ENCODE measurements at places on chromosomes 2 and 18.

DNA sequence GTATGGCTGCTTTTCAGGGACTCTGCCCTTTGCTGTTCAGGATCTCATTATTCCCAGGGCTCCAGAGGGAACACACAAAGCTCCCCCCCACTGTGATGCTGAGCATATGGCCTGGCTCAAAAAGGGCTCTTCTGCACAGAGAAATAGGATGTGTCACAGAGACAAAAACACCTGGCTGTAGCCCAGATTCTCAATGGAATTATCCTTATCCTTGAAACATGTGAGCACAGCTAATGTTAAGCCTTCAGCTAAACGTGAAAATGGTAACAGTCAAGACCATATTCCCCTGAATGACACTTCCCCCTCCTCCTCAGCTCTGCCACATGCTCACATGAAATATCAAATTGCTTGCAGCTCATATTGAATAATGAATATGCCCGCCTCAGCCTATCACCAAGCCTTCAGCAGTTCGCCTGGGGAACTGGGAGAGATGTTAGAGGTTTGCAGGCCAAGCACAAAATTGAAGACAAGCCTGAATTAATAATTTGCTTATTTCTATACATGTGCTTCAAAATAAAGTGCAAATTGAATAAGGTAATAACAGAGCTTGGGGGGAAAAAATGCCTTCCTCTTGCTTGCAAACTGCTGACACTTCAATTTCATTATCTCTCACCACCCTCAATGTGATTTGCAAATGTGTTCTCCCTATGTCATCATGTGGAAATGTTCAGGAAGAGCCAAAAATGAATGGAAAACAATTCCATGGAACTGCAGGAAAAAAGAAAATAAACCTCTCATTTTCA, 181.0 kb upstream of the HNRNPA3 start:
- DNase-seq: no peak

- DNase-seq: no peak
These were observed 685.2 kb downstream of the DCC start for GRCh38 chr18:53025247-53025646.

DNA sequence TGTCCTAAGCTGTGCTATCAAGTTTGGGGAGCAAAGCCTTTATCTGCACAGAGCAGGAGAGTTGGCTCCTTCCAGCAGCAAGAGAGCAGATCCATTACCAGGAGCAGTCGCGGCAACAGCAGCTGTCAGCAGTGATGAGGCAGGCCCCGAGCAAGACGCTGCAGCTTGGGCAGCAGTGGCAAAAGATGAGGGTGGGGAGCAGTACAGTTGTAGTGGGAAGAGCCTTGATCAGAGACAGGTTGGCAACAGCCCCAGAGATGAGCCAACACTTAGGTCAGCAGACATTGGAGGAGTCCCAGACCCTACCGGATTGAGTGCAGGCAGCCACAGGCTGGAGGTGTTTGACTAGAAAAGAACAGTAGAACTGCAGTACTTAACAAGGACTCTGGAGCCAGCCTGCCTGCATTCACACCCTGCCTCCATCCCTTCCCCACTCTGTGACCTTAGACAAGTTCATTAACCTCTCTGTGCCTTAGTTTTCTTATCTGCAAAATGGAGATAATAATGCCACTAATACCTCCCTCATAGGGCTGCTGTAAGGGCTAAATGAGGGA, 117.1 kb upstream of the SERTAD2 start:
- DNase-seq: no peak

- DNase-seq: no peak
These were observed 753.2 kb downstream of the ADCYAP1 start for GRCh38 chr18:1657876-1658275.

- no peak for DNase-seq
These were observed 80.6 kb downstream of the UXS1 start for GRCh38 chr2:106113361-106113966.

GRCh38 chr2:8334866-8335325, 347.0 kb upstream of the ID2 start:
- no peak for DNase-seq

DNA sequence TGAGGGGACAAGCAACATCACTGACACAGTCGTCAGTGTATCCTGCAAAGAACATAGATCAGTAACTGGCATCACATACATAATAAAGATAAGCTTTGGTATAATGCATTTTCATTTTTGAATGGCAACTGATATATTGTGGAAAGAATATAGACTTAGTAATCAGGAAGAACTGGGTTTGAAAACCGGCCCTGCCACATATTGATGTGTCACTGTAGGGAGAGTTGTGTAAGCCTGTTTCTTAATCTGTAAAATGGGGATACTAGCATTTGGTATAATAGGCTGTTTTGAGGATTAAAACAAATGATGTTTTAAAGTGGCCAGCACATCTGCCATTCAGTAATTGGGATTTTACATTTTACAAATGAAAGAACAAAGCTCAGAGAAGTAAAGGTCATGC, 277.8 kb upstream of the CNTNAP5 start:
- no peak for DNase-seq

GRCh38 chr2:239321596-239322415, 79.0 kb downstream of the HDAC4 start:
- DNase-seq: no peak

DNA sequence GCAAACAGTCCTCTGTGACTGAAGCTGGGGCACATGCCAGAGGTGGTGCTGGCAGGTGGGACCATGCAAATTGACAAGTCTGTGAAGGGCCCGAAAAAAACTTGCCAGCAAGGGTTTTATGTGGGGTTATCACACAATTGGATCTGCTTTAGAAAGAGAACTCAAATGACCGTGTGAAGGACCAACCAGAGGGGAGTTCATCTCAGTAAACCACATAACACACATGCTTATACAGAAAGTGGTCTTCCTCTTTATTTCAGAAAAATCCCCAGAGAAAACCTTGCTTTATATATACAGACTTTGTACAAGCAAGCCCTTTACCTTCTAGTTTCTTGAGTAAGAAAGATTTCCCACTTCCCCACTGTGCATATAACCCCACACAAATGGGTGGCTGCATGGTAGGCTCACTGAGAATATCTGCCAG, 46.7 kb downstream of the KIDINS220 start:
- no peak for DNase-seq

- DNase-seq: no peak
These were observed 922.9 kb upstream of the FSHR start for GRCh38 chr2:50077190-50077737.

- DNase-seq: no peak
These were observed 106.3 kb upstream of the ST3GAL5 start for GRCh38 chr2:85994897-85995647.

DNA sequence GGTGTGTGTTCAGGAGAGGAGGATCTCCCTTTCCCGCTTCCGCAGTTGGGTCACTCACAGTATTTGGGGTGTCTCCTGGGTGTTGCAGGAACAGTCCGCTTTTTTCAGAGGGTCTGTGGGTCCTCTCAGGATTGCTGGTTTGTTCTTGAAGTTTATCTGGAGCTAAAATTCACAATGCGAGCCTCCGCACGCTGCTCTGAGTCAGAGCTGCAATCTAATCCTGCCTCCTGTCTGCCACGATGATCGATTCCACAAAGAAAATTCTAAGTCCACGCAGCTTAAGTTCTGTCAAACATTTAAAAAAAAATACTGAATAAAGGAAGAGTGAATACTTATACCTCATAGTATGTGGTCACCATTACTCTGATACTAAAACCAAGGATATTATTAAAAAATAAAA, 76.5 kb downstream of the RAD51AP2 start:
- DNase-seq: no peak

DNA sequence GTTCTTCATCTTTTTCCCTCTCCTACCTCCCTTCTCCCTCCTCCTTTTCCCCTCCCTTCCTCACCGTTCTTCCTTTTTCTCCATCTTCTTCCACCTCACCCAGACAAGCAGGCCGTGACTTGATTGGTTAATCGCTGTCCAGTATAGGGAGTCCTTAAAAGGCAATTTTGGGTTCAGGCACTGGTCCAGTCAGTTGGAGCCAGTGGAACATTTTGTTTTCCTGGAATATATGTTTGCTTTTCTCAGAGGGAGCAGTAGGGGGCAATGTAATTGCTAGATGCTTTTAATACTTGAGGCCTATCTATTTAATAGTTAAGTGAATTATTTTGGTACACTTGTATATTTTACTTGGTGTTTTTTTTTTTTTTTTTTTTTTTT, 15.0 kb downstream of the ELAC1 start:
- DNase-seq: no peak

GRCh38 chr18:80124131-80124530, 15.1 kb downstream of the ADNP2 start:
- DNase-seq: no peak

DNA sequence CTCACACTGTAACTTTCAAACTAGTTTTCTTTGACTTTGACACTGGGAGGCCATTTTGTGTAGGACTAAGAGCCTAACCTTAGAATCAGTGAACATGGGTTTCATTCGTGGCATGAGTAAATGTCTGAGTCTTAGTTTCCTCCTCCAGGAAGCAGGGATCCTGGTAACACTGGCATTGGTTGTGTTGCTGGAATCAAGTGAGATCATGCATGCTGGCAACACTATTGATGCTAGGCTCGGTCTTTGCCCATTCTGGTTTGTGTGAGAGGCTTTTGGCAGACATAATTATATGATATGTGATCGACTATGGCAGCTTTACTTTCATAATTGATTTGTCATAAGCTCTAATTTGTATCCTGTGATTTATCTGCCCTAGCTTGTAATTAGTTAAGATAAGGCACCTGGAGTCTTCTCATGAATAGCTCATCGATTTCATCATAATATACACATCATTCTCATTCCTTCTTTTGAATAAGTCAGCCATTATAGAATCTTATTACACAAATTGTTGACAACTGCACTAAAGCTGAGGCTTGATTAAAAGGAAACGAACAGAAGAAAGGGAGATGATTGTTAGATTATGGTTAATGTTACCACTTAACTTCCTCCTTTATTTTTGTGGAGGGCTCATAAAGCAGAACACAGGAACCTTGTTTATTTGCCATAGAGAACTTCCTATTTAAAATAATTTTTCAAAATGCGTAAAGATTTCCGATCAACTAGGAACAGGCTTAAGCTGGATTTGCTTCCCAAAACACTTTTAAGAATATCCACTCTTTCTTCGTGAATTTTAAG, 12.6 kb downstream of the PPP1R1C start:
- no peak for DNase-seq

- DNase-seq: no peak
These were observed 5.7 kb upstream of the TET3 start for GRCh38 chr2:73979021-73979420.

GRCh38 chr2:173252581-173252980, 102.1 kb upstream of the CDCA7 start:
- DNase-seq: no peak

DNA sequence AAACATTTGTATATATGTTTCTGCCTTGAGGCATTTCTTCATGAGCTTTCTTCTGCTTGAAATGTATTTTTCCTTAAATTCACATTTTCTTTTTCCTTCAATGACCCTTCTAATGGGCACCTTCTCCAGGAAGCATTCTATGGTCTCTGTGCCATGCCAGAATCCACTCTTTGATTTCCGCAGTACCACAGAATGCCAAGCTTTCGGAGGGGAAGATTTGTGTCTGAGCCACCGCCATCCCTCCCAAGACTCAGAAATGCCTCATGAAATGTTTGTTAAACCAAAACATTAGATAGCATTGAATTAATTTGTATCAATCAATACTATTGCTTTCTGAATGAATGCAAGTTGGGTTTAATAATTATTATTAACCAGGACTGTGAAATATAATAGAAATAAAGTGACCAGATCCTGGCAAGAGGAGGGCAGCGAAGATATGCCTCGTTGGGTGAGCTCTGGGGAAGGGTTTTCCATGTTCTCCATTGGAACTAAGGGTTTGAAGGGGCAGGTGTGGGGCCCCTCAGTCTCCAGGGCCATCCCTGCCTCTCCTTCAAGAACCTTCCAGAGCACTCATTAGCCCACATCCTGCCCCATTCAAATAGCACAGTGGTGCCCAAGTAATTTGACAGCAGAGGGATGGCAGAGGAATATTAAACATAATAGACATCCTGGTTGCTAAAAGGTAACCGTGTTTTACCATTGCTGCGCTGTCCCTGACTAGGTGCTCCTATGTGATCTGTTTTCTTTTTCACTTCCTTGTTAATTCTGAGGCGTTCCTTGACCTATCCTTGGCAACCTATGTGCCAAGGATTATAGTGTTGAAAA, 189.6 kb downstream of the MYCN start:
- no peak for DNase-seq

DNA sequence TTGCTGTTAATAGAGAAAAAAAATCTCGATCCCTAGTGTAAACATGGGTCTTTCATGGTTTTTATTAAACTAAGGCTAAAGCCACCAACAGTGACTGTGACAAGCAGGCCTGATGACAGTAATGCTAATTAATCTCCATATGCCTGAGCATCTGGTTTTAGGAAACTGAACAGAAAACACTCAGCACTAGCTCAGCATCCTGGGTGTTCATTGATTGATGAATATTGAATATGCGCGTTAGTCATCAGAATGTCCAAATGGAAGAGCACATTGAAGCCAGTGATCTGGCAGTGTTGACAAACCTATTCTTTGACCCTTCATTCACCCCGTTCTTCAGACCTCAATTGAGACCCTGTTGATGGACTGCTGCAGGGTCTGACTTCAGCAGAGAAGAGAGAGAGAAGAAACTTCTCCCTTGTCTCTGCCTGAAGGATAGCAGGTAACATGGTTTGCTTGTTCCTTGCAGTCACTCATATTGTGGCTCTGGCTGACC, 283.8 kb downstream of the RDH14 start:
- DNase-seq: no peak

DNA sequence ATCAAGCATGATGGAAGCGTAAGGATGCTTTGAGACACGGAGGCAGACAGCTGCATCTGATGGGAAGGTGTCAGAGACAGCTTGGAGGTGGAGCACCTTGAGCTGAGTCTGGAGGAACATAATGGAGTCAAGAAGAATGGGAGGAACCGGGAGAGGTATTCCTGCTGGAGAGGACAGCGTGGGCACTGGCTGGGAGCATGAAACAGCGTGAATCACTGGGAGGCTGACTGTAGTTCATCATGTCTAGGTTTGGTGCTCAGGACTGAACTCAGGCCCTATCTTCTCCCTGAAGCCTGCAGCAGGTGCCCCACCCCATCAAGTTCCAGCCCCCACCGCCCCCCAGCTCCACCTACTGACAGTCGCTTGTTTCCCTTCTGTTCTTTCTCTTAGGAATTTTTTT, 98.6 kb downstream of the TMEM17 start:
- no peak for DNase-seq

DNA sequence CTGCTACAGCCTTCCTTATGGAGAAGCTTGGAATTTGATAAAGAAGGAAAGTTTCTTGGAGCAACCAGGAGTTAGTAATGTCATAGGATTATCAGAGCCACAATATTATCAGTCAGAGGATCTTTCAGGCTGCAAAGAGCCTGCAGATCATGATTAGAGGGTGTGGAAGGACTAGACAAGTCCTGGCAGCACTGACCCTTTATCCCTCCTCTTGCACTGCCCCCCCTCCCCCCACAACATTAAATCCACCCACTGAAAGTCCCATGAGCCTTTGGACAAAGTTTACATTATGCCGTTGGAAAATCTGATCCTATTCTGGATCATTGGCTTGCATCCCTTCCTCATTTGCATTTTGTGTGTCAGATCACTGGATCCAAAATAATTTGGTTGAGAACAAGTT, 18.7 kb upstream of the IMPA2 start:
- DNase-seq: no peak

All from stimulated activated CD8-positive, alpha-beta memory T cell treated with anti-CD3 and anti-CD28 coated beads, Interleukin-7, amount 100 ng/mL, for 1 hour (primary cell).